Lower lobe of right lung (tissue), 2 donors: ENCODE measurements at places on chromosomes 1 and 21. TPM values are rescaled to one million over a fixed set of nuclear protein-coding genes. Genes with fewer than 3 reads are reported as not detected.

- no peak for DNase-seq
These were observed 1.4 kb downstream of the GUCA2A start for GRCh38 chr1:42163114-42163513.

The TCP10L gene
- 0.71 TPM for total RNA-seq

The LCE1A gene
- not detected for total RNA-seq

DNA sequence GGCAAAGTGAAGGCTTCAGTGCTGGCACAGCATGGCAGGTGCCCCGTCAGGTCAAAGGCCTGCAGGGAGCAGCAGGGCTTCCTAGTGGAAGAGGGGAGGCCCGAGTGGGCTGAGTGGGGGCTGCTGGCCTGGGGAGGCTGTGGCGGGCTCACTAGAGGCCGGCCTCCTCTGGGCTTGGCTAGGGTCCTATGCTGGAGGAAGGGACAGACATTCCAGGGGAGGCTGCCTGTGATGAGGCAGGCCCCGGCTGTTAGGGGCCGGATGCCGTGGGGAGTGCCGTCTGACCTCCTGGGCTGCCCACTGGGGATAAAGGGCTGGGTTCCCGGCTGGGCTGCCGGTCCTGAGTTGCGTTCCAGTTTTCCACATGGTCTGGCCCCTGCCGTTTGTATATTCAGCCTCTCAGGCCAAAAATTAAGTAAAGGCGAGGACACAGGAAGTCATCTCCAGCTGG lies 21.1 kb downstream of the PRXL2B start:
- DNase-seq = peak; percentile 43

The CDC14A gene
- total RNA-seq = 17.8 TPM

GRCh38 chr1:211337430-211338223 lies 11.0 kb downstream of the TRAF5 start:
- DNase-seq = no peak

The PARP1 gene
- total RNA-seq = 59.2 TPM

- DNase-seq = no peak
These were observed 222.7 kb downstream of the HMCN1 start for GRCh38 chr1:185956881-185957280.

- DNase-seq = peak; percentile 79
These were observed 29.7 kb downstream of the SLC26A9 start for GRCh38 chr1:205913451-205914154.

GRCh38 chr1:37305841-37306240 lies 168.5 kb upstream of the ZC3H12A start:
- DNase-seq = no peak

DNA sequence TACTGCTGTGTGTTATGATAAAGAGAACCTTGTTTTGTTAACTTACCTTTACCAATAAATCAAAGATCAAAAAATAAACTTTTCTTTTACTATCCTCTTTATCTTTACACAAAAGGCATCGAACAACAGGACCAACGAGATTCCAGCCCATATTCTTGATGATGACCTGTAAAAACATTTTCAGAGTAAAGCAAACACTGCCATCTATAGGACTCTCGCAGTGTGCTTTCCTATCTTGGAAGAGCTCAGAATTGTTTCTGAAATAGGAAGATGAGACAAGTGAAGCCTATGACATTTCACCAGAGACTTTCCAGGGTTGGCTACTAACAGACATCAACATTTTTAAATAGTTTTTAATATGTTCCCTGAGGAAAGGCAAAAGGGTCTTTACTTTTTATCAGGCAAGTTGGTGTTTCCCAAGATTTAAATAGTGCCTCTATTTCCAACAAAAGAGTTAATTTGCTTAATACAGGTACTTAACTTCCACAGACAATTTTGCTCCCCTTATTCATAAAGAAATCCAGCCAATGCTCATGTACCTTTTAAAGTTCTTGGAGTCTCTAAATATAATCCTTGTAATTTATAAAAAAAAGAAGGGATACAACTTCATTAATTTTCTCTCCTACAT lies 7.3 kb downstream of the GLMN start:
- DNase-seq = no peak
